AG08396 (cell line): ENCODE measurements at places on chromosomes 1 and 21.
A peak's percentile ranks its signal among the peaks of the same experiment; 100 is the strongest.

DNA sequence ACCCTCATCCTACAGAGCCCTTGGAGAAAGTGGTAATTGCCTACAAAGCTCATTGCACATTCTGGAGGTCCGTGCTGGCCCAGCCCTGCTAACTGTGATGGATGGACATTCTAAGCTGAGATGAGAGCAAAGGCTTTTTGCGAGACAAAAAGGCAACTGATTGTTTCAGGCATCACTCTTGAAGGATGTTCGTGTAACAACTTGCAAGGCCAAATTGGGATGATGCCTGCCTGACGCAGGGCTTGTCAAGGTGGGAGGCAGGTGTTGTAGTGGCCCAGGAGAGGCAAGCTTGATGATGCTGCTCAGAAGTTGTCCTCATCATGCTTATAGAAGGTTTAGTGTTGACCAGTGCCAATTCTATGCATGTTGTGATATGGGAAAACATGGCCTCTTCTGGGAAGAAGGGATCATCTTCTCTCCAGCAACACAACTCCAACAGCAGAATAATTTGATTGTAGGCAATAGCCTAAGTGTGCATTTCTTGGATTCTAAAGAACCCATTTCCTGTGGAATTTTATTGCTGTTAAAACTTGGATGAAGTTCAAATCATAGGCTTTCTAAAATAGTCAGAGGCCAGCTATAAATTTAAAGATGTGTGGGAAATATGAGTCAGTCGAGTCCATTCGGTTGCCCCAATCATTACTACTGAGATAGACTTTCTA, 102.5 kb upstream of the COA6 start:
- no peak for DNase-seq

DNA sequence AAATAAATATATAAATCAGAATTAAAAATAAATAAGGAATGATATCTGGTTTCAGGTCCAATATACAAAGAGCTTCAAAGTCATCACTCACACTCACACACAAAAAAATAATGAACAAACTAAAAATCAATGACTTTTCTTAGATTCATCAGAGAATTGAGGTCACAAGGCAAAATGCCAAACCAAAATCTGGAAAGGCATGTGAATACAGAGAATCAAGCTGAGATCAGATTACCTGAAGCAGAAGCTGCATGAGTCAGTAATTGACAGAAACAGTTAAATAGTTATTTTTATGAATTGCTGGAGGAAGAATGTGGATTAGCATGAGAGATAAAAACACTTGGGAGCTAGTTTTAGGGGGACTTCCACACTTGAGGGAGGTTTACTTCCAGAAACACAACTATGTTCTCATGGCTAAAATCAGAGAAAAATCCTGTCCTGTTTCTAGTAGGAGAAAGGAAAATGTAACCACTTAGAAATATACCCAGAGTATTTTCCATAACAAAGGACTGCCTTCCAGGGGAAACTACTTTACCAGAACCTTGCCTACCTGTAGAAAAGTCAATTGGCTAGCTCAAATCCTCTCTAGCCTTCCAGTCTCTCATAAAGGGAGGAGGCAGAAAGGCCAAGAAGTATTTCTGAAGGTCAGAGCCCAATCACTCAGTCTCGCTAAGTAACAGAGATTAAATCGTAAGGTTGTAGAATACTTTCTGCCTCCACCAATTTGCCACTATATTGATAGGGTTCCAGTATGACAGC, 536.6 kb upstream of the NR5A2 start:
- no peak for DNase-seq

DNA sequence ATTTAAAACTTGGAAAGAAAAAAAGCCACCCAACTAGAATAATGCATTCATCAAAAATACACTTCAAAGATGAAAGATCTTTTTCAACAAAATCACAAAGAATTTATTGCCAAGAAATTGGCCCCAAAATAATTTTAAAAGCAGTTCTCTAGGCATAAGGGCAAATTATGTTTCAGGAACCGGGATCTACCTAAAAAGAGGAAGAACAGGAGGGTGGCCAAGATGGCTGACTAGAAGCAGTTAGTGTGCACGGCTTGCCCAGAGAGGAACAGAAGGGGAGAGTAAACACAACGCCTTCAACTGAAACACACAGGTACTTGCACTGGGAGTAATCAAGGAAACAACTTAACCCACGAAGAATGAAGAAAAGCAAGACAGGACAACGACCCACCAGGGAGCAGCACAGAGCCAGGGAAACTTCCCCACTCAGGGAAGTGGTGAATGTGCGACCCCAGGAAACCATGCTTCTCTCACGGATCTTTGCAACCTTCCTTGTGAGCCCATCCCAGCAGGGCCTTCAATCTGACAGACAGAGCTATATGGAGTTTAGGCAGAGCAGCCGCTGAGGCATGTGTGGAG, 46.1 kb downstream of the ACKR1 start:
- no peak for DNase-seq

- DNase-seq, result no peak
These were observed 94.8 kb upstream of the PRMT6 start for GRCh38 chr1:106961646-106962045.

GRCh38 chr1:61187352-61188086, 105.2 kb downstream of the NFIA start:
- no peak for DNase-seq

GRCh38 chr1:33228935-33229487, 27.3 kb upstream of the ZNF362 start:
- DNase-seq, result peak; percentile 67
